GM12865 (cell line): ENCODE measurements at places on chromosomes 4 and X.

- DNase-seq = peak; percentile 63
These were observed 5.1 kb downstream of the RHOH start for GRCh38 chr4:40201898-40202297.

DNA sequence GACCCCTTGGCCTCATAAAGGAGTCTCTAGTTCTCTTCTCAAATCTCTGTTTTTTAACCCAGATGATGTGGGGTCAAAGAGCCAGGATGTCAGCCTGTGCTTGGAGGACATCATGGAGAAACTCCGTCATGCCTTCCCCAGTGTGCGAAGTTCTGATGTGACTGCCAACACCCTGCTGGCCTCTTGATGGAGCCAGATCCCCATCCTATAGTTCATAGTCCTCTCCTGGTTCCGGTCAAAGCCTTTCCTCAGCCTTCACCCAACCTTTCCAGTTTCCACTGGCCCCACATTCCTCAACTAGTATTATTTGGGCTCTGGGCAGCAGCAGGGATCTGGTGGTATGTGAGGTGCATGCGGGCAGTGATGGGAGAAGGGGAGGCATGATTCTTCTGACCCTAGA, 30.7 kb downstream of the TAF7L start:
- peak; percentile 0 for DNase-seq

- DNase-seq = no peak
These were observed 229.2 kb upstream of the INTU start for GRCh38 chr4:127403471-127404084.

DNA sequence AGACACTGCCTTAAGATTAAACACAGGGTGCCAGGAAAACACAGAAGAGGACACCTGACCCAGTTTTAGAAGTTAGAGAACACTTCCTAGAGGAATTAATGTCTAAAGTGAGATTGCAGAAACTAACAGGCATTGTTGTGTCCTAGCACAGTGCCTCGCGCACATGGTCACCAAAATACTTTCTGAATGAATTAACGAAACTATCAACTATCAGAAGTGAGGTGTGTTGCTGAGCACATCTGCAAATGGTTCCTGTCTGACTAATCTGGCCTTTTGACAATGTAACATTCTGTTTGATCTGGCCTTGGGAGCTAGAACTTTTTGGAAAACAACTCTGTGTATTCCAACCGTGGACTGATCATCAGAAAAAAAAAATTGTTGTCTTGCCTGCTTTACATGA, 556.8 kb upstream of the LCORL start:
- peak; percentile 31 for DNase-seq

DNA sequence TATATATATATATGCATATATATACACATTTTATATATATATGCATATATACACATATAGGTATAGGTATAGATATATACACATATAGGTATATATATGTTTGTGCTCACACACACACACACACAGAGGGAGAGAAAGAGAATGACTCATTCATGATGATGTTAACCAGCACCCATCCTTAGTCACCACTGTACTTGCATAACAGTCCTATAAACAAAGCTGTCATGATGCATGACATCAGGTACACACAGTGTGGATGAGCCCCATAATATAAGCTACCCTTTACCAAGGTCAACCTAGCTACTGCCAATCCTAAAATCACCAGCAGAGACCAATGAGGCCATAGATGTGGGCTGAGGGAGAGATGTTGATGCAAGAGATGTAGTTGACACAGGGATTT, 1408.0 kb downstream of the RAPGEF2 start:
- DNase-seq = no peak

- no peak for DNase-seq
These were observed 59.1 kb downstream of the CASP3 start for GRCh38 chr4:184590196-184590595.

DNA sequence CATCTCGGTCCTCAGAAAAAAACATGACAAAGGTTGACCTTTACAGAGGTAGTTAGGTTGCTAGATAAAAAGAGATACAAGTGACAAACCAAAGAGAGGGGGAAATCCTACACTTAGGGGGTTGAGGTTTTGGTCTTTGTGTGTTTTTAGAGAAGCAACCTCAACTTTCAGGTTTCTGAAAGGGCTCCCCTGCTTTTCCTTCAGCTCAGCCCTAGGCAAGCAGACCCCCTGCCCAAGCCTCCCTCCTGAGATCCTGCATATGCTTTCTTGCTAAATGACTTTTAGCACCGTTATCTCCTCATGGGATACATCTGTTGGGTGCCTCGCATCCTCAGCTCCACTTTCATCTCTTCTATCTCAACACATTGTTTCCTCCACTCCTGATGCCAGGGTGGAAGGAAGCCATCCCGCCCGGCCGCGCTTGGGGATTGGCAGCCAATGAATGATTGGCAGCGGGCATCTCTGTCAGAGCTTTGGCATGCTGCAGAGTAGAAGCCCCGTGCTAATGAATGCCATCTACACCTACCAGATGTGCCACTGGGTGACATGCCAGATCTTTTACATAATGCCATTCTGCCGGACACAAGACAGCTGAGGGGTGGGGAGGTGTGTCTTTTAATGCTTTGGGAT, 15.0 kb upstream of the PRDM8 start:
- DNase-seq = no peak

- no peak for DNase-seq
These were observed 651.0 kb downstream of the ADGRL3 start for GRCh38 chr4:61851126-61851525.

- DNase-seq = no peak
These were observed 106.2 kb downstream of the LNX1 start for GRCh38 chr4:53484911-53485657.

DNA sequence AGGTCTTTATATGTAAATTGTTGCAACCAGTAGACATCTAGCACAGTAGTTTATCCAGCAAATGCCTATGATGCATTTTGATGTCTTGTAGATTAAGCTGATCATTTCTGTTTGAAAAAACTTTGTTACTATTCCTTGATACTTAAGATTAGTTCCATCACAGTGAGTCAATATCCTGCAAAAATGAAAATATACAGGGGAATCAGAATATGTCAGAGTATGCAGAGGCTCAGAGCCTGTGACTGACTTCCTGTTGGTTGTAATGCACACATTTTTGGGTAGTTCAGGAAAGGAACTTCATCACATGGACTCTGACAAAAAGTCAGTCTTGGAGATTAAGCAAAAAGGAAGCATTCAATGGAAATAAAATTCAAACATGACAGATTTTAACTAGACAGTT, 815.5 kb downstream of the FAT4 start:
- no peak for DNase-seq

DNA sequence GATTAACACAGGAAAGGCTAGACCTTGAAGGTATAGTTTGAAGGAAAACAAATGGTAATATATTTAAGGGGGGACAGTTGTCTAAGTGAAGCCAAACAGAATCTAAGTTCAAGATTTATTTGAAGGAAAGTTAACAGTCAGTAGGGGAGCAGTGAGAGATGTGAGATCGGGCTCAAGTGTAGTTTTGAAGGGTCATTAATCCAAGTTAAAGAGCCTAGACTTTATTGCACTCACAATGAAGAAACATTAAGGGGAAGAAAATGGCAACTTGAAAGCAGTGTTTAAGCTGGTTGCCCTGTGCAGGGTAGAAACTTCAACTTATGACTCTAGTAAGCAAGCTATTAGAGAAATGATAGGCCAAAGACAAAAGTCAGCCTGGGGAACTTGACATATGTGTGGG, 1952.2 kb downstream of the PCDH7 start:
- DNase-seq = no peak

DNA sequence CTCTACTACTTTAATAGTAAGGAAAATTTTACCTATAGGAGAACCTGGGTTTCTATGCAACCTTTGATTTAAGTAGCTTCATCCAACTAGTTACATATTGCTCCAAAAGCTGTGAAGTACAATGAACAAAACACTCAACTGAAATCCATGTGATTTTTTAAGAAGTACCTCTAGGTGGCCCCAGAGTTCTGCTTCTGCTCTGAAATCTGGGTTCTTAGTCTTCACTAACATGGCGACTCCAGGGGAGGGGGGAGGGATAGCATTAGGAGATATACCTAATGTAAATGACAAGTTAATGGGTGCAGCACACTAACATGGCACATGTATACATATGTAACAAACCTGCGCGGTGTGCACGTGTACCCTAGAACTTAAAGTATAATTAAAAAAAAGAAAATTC, 73.4 kb upstream of the MAGEB2 start:
- peak; percentile 63 for DNase-seq

- no peak for DNase-seq
These were observed 97.9 kb upstream of the PDHA1 start for GRCh38 chrX:19245711-19246269.

GRCh38 chrX:25156323-25156722, 140.6 kb upstream of the ARX start:
- no peak for DNase-seq

- no peak for DNase-seq
These were observed 21.8 kb upstream of the CTSO start for GRCh38 chr4:155975511-155975910.

GRCh38 chrX:47690175-47690574, 31.2 kb upstream of the UXT start:
- DNase-seq = no peak

- peak; percentile 4 for DNase-seq
These were observed 247.2 kb upstream of the MTMR8 start for GRCh38 chrX:64642482-64642881.

DNA sequence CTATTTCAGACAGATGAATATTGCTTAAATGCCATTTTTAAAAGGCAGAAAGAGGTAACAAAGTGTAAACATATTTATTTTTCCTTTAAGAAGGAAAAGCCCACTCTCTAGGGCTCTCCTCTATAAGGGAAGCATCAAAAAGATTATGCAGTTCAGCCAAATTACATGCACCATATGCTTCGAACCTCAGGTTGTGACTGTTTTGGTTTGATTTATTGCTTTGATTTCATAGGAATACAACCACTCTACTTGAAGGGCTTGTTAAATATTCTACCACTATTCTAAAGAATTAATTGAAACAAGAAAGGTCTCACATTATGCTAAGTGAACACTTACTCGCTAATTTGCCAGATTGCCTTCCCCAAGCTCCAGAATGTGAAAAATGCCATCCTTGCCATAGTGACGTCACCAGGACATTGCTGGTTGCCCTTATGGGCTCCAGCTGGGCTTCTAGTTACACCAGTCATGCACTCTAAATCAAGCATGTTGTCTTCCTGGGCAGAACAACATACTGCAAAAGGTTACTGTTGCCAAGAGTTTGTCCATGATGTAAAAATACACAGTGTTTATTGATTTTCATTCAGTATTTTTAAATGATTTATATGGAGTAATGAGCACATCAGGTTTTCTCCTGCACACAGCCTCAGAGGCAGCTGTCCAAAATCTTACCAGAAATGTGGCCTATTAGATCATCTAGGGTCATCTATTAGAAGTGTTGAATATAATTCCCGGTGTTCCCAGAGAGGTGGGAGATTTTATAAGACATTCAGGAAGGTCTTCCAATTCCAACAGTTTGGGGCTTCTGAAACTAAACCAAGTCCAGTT, 164.4 kb upstream of the RAPGEF2 start:
- DNase-seq = no peak

- DNase-seq = peak; percentile 78
These were observed 57.4 kb downstream of the TSC22D3 start for GRCh38 chrX:107718156-107718621.

- DNase-seq = no peak
These were observed 284.0 kb upstream of the FRG1 start for GRCh38 chr4:189656641-189657040.

- no peak for DNase-seq
These were observed 183.5 kb upstream of the GALNTL6 start for GRCh38 chr4:171629737-171630136.

DNA sequence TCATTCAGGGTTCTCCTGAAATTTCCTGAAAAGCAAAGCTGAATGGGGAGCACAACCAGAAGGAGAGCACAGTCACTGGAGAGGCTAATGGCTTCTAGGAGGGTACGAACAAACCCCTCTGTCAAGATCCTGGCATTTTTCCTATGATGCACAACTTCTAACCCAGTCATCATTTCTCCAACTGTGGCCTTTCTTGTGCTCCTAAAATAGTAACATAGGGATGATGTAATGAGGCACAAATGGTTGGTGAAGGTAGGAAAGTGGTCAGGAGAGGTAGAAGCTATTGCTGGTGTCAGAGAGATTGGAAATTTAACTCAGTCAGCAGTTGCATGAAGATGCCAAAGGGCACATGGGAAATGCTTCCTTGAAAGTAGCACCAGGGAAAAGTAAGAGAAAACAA, 52.7 kb downstream of the SLC10A7 start:
- DNase-seq = no peak

- DNase-seq = no peak
These were observed 165.5 kb upstream of the PDE5A start for GRCh38 chr4:119794113-119794512.

DNA sequence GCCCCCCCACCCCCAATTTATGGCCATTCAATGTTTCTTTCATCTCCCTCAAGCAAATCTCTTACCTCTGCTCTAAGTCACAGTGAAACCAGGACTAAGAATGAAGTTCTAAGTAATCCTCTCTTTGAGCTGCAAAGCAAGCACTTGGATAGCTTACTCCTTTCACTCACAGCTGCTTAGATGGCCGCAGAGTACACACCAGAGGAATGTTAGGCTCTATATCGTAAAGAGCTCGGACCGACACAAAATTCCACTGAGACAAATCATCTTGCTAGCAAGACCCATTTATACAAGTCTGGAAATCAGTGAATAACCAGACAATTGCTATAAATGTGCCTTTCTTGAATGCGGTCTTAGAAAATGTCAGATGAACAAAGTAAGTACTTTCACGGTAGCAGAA, 135.0 kb downstream of the IDS start:
- DNase-seq = no peak

- no peak for DNase-seq
These were observed 48.3 kb downstream of the GPR143 start for GRCh38 chrX:9717376-9717775.

DNA sequence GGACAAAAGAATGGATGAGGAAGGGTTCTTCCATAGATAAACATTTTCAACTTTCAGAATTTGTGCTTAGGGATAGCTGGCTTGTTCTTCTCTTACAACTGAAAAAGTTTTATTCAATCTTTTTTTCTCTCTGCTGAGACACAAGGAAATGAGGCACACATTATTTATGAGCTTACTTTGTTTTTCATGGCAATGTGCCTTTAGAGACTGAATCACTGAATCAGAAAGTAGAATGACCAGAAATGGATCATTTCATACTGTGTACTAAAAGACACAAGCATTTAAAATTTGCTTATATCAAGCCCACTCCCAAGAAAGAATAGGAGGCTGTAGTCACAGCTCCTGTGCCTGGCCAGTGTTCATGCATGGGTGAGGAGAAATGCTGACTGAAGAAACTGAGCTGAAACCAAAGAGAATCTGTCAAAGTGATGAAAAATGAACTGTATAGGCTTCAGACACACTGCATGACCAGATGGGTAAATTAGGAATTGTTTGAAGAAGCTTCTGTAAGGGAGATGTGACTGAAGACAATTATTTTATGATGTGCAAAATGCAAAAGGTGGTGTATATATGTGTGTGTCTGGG, 413.8 kb downstream of the RAPGEF2 start:
- no peak for DNase-seq
